ENCODE measurements at places on chromosomes 1 and 21.

DNA sequence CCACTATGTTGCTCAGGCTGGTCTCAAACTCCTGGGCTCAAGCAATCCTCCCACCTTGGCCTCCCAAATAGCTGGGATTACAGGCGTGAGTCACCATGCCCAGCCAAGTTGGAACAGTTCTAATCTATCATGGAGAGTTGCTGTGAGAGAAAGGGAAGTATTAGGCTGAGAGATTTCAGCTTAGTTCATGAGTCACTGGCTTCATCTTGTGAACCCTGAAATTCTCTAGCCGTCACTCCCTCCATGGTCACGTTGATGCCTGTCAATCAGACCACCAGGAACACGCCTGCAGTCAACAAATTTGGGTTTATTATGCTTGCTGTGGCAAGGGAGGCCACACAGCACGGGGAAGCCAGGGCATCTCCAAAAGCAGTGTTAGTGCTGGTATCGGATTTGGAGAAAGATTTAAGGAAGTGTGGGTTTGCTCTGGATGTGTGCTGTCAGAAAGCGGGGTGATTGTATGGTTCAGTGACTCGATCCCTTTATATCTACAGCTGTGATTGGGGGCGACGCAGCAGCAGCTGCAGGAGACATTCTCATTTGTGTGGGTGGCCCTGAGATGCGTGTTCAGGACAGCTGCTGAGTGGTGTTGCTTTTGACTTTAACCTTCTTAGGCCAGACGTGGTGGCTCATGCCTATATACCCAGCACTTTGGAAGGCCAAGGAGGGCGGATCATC, 18.7 kb downstream of the UQCRHL start:
- no peak for DNase-seq

- DNase-seq: no peak
These were observed 149.9 kb downstream of the ZNF326 start for GRCh38 chr1:90144820-90145219.

DNA sequence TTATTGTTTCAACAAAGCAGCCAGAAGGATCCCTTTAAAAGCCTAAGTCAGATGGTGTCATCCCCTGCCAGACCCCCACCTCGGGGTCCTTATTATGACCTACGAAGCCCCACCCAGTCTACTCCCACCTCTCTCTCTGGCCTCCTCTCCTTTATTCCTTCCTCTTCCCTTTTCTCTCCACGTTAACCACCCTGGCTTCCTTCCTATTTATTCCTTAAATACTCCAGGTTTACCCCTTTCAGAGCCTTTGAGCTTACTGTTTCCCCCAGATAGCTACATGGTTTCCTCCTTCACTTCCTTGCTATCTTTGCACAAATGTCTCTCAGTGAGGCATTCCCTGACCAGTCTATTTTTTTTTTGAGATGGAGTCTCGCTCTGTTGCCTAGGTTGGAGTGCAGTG, 12.0 kb upstream of the SLC9A1 start:
- no peak for DNase-seq

DNA sequence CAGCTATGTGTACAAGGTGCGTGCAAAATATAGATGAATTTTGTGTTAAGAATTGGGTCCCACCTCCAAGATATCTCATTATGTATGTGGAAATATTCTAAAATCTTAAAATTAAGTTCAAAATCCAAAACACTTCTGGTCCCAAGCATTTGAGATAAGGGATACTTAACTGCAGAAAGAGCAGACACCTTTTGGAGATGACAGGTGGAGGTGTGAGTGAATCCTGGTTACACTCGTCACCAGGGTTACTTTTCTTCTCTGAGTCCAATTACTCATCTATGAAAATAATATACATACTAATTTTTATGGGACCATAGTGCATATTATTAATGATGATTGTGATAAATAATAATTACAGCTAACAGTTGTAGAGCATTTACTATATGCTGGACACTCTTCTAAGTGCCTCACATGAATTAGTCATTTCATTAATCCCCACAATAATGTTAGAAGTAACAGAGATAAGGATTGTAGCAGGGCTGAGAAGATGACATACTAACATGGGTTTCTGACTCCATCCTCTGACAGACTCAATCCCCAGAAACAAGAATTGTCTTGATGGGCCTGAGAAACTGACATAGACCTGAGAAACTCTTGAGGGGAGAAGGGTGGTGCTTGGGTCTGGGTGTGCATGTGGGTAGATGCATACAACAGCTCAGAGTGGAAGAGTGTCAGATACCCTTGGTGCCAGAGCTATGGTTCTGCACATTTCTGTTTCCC, 8.3 kb upstream of the FASLG start:
- DNase-seq: no peak

- DNase-seq: no peak
These were observed 67.0 kb upstream of the TNFSF18 start for GRCh38 chr1:173117761-173118160.

GRCh38 chr21:34857122-34857713, 188.4 kb downstream of the CLIC6 start:
- DNase-seq: no peak

- no peak for DNase-seq
These were observed 9.1 kb downstream of the ZFYVE9 start for GRCh38 chr1:52150946-52151345.

DNA sequence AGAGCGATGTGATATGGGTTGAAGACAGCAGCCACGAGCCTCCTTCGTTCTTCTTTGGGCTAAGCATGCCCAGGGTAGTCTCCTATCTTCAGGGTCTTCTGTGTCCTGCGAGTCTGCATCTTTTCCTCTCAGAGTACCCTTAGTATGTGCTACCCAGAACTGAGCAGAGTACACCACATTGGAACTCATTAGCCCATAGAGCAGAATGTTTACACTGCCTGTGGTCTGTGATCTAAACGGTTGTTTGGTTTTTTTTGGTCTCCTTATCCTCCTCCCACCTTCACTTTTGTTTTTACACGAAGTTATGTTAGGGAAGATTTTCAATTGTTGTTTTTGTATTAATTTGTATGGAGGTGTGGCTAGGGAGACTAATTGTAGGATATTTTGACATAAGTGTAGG, 126.4 kb downstream of the NEK7 start:
- no peak for DNase-seq
